ENCODE measurements at places on chromosomes 2 and 18.

- DNase-seq = no peak
These were observed 5.5 kb downstream of the NHEJ1 start for GRCh38 chr2:219155054-219155644.

DNA sequence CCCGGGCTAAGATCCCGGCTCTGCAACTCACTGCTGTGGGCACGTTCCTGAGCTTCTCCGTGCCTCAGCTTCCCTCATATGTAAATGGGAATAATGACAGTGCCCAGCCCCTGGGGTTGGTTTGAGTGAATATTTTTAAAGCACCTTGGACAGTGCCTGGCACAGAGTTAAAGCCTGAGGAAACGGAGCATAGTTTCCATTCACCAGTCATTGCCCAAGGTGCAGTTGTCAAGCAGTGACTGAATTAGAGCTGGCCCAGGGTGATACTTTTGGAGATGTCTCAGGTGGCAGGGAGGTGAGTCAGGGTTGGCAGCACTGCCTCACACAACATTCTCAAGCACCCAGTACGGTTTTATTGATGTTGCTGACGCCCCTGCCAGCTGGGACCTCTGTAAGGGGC lies 12.2 kb downstream of the TMEM177 start:
- no peak for DNase-seq

DNA sequence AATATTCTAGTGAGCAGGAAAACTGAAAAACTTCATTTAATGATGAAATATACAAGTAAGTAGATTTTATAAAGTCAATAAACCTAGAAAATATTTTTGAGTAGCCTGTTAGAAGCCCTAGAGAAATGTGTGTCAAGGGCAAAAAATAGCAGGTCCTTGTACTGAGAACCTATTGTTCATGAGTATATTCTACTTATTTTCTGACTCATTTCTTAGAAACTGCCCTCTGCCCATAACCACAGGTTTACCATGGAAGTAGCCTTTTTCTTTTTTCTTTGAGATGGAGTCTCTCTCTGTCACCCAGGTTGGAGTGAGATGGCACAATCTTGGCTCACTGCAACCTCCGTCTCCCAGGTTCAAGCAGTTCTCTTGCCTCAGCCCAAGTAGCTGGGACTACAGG lies 19.4 kb upstream of the SELENOI start:
- DNase-seq = no peak

- DNase-seq = no peak
These were observed 139.1 kb downstream of the C1D start for GRCh38 chr2:67923696-67924095.

- DNase-seq = no peak
These were observed 203.9 kb downstream of the DLGAP1 start for GRCh38 chr18:4251206-4251605.

- DNase-seq = no peak
These were observed 64.4 kb downstream of the INPP5D start for GRCh38 chr2:233124421-233125080.

GRCh38 chr18:47560723-47561715 lies 309.6 kb upstream of the SKOR2 start:
- no peak for DNase-seq
